ENCODE measurements at places on chromosomes 1 and 21. TPM values are rescaled to one million over a fixed set of nuclear protein-coding genes. Genes with fewer than 3 reads are reported as not detected.

Gene ZNF695
- 3.2 TPM for total RNA-seq

Gene COL11A1
- not detected for total RNA-seq

Gene SMIM1
- 0.66 TPM for total RNA-seq

Gene ELF3
- total RNA-seq: 0.13 TPM
